CD4-positive, alpha-beta T cell (primary cell): ENCODE measurements at places on chromosomes 1 and 21. TPM values are rescaled to one million over a fixed set of nuclear protein-coding genes. Genes with fewer than 3 reads are reported as not detected.

MR1 gene
- 16.2 TPM for total RNA-seq

OBSCN gene
- total RNA-seq = 80.8 TPM

SYPL2 gene
- total RNA-seq = not detected

DNA sequence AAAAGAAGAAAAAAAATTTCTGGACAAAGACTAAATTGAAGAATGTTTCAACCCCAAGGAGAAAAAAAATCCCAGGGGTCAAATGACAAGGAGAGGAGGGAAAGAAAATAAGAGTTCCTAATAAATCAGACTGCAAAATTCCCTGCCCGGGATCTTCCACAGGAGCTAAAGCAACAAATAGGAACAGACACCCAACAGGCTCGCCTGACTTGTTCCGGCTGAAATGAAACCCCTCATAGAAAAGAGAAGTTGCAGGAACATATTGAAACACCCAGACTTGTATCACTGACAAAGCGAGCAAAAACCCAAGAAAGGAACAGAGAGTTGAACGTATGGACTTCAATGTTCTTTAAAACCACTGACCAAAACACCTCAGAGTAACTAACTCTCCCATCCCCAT, 123.0 kb downstream of the TIAM1 start:
- no peak for DNase-seq

- no peak for DNase-seq
These were observed 13.2 kb downstream of the MGST3 start for GRCh38 chr1:165644064-165644735.

DNA sequence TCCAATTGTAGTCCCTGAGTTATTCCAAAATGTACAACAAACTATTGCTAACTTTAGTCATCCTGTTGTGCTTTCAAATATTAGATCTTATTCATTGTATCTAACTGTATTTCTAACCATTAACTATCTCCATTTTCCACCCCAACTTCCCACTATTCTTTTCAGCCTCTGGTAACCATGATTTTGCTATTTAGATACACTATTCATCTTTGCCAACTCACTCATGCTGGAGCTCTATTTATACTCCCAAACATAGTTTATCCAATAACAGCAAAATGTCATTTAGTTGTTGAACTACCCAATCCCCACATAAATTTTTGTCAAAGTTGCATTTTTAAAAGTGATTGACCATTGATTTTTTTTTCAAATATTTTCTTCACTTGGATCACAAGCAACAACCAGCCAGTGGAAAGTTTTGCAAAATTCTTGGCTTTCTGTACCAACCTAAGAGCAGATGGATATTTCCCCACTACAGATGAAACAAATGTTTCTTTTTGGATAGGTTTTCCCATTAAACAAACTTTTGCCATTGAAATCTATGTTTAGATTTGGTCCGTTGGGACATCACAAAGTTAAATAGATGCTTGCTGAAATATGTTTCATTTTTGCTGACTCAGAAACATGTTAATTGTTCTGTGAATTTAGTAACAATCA, 866.0 kb downstream of the LTN1 start:
- DNase-seq = no peak

GRCh38 chr1:53147174-53147573, 4.7 kb upstream of the SLC1A7 start:
- no peak for DNase-seq

DNA sequence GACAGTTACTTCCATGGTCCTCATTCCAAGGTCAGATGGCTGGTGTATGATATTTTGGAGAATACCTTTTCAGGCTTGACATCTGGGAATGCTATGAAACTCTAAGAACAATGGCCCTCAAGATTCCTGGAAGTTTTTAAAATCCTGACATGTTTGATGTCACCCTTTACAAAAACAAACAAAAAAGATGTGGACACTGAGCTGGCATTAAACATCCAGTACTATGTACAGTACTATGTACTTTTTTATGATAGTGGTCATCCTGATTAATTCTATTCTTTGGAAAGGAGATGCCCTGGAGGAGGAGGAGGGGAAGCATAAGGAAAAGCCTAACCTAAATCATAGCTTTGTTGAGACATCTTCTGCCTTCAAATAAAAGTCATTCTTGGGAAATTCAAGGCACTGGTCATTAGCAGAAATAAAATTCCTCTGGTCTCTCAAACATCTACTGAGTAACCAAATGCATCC, 235.4 kb downstream of the HMCN1 start:
- DNase-seq = no peak

- no peak for DNase-seq
These were observed 4.7 kb downstream of the ZNF326 start for GRCh38 chr1:89999628-90000027.
